ENCODE measurements at places on chromosomes 5 and 9.

DNA sequence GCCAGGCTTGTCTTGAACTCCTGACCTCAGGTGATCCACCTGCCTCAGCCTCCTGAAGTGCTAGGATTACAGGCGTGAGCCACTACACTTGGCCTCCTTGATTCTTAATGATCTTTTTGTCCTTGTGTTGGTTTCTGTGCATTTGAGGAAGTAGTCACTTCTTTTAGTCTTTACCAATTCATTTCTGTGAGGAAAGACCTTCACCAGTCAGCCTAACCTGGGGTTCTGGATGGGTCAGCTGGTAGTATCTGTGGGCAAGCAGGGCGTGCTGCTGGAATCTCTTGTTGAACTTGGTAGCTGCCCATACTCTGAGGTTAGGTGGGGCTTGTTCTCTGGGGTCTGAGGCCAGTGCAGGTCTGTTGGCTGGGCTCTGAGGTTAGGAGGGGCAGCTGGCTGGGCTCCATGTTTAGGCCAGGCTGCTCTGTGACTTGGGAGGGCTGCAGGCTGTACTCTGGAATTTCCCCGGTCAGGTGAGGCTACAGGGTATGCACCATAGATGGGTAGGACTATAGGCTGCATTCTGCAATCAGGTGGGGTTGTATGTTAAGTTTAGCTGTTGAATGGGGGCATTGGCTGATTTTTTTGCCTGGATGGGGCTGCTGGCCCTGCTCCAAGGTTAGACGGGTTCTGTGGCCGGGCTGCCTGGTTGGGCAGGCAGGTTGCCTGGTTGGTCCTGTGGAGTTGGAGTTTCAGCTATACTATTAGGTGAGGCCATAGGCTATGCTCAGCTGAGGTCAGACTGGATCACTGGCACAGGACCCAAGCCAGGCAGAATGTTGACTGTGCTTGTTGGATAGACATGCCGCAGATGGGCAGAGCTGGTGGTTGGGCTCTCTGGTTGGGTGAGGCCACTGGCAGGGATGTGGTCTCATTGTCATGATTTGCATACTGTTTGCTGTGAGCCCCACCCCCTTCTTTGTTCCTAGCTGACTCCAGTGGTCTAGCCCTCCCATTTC, 19.2 kb downstream of the UBAP1 start:
- no peak for DNase-seq

- DNase-seq: peak; percentile 89
Observed at GRCh38 chr9:68584189-68585033, 43.7 kb upstream of the TMEM252 start.

DNA sequence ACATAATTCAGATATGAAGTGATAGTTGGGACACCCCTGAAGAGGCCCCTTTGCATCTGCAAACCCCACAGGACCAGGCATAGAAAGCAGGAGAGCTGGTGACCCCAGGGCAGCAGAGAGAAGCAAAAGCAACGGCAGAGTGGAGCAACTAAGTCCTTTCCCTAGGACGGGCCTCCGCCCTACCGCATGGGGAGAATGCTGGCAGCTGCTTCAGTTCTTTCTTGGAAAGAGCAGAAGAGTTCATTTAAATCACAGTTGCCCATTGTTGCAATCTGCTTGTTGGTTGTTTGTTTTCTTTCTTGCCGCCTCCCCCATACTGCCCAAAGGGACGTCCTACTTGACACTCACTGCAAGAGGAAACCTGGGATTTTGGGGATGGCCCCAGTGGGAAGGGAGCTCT, 126.2 kb downstream of the ADAMTS16 start:
- DNase-seq: peak; percentile 32

GRCh38 chr5:139955616-139956273, 87.4 kb downstream of the NRG2 start:
- DNase-seq: no peak

GRCh38 chr9:124370896-124371582, 44.2 kb downstream of the PSMB7 start:
- DNase-seq: no peak

GRCh38 chr5:169534311-169534880, 49.2 kb upstream of the SPDL1 start:
- DNase-seq: no peak

DNA sequence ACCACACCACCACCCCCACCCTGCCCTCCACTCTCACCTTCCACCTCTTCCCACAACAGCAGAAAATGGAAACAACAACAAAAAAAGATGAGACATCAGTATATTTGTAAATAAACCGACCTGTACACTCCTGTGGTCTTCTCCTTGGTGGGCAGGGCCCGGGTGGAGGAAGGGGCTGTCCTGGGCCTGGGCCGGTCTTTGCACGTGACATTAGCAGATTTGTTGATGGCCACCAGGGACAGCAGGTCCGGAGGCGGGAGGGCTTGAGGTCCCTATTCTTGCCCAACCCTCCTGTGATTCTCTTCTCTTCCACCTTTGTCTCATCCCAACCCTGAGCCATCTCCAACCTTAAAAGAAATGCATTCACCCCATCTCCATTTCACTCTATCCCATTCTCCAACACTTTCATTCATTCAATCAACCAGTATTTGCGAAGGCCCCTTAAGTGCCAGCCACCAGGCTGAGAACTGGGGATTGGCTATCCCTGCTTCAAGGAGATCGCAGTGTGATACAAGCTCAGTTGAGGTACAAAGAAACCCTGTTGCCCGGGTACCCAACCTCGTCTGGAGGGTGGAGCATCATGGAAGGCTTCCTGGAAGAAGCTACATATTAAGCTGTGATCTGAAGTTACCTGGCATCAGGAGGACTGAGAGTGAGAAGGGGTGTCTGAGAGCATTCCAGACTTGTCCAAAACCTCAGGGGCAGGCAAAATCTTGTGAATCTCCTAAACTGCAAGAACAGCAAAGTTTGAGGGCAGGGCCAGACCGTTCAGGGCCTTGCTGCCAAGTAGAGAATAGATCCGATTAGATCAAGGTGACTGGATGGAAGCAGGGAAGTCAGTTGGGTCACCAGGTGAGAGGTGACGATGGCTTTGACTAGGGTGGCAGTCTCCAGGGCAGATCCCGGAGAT, 87.4 kb downstream of the LMX1B start:
- peak; percentile 0 for DNase-seq

DNA sequence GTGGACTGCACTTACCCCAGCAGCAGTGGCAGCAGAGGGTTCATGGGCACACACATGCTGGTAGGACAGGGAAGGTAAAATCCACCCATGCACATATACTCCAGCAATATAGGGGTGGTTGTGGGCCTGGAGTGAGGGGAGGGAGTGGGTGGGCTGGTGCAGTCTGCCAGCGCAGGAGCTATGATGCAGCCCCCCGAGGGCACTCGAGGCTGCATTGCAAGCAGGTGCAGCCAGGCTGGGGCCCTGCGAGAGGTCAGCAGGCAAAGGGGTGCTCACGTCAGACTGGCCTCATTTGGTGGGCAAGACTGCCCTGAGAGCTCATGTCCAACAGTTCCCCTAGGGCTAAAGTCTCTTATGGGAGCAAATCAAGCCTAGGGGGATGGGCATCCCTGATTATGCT, 32.4 kb upstream of the PCDHA1 start:
- DNase-seq: no peak

DNA sequence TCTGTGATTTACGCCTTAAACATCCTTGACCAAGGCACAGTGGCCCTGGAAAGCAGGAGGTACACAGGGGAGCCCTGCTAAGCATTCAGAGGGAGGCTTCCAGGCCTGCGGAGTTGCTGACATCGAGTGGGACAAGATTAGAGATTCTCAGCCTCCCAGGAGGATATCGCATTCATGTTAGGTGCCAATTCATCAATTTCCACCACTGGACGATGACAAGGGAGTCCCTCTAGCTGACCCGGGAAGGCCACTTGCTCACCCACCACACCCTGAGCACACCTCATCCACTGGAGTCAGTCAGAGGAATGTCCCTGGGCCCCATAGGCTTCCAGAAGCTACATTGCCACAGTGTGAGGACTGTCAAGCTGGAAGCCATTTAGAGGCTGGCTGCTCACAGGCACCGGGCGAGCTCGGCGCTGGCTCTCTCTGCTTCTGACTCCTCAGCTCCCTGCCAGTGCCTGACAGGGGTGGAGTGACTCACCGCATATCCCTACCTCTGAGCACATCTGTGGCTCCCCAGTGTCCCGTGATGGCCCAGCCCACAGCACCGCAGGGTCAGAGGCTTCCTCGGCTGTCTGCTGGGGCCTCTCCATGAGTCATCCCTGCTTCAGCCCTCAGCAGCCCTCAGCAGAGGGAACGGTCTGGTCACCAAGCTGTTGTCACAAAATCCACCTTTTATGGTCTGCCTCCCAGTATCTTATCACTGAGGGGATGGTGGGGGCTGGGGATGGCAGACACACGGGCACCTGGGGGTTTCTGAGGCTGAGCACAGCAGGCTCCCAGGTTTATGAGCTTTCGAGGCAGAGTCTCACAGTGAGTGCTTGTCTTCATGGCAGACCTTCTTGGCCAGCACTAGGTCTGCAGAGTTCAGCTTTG, 117.5 kb downstream of the ZNF608 start:
- DNase-seq: peak; percentile 22

- DNase-seq: peak; percentile 77
Observed at GRCh38 chr5:31741496-31741895, 102.6 kb downstream of the PDZD2 start.

DNA sequence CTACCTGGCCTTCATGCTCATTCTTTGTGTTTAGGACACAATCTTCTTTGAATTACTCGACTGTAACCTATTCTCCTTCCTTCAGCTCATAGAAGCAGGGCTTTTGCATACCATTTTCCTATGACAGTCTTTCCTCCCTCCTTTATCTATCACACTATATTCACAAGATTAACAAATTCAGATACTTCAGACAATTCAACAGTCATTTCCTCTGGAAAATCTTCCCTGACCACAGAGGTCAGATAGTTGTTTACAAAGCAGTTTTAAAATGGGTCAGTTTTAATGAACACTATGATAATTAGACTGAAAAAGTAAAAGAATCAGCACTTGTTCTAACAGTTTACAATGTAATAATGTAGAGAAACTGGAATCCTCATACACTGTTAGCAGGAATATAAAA, 4.3 kb downstream of the CAAP1 start:
- DNase-seq: no peak

DNA sequence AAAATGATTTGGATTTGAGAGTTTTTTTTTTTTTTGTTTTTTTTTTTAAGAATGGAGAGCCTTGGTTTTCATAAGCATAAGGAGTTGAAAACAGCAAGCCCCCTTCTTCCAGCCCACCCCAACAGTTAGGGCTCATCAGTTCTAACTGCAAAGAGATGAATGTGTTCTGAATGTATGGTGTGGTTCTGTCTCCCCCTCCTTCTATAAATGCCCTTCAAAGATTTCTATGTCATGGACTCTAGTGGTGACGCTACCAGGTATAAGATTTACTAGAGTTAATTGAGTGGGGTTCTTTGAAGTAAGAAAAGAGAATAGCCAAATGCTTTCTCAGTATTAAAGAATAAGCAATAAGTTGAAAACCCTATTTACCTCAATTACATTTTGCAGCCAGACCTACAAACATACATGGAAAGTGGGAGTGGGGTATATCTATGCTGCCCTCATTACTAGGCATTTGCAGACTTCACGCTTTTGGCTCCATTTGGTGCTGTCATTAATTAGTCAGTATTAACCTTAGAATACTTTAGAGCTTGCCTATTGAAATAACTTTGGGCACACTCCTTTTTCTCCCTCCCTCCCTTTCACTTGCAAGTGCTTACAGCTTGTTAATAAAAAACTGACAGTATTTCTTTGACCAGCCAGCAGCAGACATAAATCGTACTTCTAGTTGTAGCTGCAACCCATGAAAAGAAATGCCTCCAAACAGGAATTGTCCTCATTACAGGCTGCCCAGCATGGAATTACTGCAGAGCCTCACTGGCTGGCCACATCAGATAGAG, 667.2 kb upstream of the ZNF608 start:
- no peak for DNase-seq

DNA sequence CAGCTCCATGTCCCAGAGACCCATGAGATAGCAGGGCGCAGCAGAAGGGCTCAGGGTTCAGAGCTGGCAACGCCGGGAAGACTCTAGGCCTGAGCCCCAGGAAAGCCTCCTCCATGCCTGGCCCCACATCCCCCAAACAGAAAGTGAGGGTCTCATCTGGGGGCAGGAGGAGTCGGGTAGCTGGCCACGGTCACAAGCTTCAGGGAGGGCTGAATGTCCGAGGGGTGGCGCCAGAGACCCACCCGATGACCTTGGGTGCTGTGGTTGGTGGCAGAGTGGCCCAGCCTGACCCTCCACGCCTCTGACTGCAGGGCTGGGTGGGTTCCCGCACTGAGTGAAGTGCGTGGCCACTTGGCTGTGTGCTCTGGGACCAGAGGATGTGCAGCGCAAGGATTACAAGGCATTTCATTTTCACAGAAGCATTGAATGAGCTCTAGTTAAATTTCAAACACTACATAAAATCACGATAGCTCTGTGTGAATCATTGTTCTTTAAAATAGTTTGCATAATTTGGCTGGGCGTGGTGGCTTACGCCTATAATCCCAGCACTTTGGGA, 3.0 kb downstream of the C8G start:
- peak; percentile 59 for DNase-seq

GRCh38 chr5:57232293-57233033, 58.6 kb downstream of the GPBP1 start:
- no peak for DNase-seq

- DNase-seq: peak; percentile 57
Observed at GRCh38 chr9:33116860-33117259, 40.4 kb upstream of the SMU1 start.

DNA sequence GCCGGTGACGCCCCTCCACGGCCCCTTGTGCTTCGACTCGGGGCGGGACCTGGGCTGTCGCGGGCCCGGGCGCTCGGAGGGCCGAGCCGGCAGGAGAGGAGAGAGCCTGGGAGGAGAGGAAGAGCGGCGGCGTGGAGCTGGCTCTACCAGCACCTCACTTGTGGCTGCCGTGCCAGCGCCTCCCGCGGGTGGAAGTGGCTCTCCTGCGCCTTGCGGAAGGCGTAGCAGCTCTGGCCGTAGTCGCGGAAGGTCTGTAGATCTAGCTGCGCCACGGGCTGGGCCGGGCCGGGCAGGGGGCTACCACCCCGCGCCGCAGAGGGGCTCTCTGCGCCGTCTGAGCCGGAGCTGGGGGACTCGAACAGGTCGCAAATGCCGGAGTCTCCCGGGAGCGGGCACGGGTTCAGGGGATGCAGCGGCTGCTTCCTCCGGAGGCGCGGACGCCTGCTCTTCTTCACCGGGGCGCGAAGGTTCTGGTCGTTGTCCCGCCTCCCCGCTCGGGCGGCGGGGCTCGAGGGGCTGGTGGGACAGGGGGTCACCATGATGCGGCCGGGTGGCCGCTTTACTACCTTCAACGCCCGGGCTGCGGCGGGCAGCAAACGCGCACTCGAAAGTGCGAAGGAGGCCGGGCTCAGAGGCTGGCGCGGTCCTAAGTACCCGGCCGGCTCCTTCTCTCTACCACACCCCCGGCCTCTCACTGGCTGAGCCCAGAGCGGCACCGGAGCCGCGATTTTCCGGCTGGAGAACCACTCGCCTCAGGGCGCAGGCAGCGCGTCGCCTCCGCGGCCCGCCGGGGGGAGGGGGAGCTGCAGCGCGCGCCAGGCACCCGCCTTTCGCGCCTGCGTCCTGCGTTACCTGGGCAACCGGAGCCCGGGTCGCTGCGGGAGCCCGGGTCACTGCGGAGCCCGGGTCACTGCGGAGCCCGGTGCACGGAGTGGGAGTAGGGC, at the start of gene CCNO:
Gene CCNO (minus strand): TSS at position 624 of the 944 bp plus-strand sequence. CDS start 85 bp downstream, at position 539.
- DNase-seq: peak; percentile 78

- no peak for DNase-seq
Observed at GRCh38 chr5:134051305-134051704, 46.5 kb upstream of the VDAC1 start.

- no peak for DNase-seq
Observed at GRCh38 chr5:20340126-20340525, 352.1 kb upstream of the CDH18 start.
